Thoracic aorta endothelial cell (primary cell): ENCODE measurements at places on chromosomes 1 and 21. TPM values are rescaled to one million over a fixed set of nuclear protein-coding genes. Genes with fewer than 3 reads are reported as not detected.

The RER1 gene
- 120 and 144 TPM in 2 replicates for total RNA-seq

The GSTM5 gene
- 0.40 TPM in 1 of 2 replicates, not detected in the other for total RNA-seq

The FCGR3B gene
- total RNA-seq: not detected in 2 replicates

The UBQLN4 gene
- 28.6 and 32.5 TPM in 2 replicates for total RNA-seq

The LCE2C gene
- total RNA-seq: not detected in 2 replicates

The TSPEAR gene
- total RNA-seq: not detected in 2 replicates

The CFHR5 gene
- total RNA-seq: not detected in 2 replicates

The BMP8A gene
- total RNA-seq: 0.14 TPM in 1 of 2 replicates, not detected in the other

The LAPTM5 gene
- 36.0 and 36.3 TPM in 2 replicates for total RNA-seq

The CCDC181 gene
- 1.1 and 2.1 TPM in 2 replicates for total RNA-seq

The SLC5A3 gene
- total RNA-seq: 16.9 and 21.8 TPM in 2 replicates

The LRRC3 gene
- 2.4 and 3.0 TPM in 2 replicates for total RNA-seq

The LMOD1 gene
- total RNA-seq: not detected in 2 replicates

The CCDC17 gene
- 1.7 TPM in 2 replicates for total RNA-seq

The SPRR2A gene
- not detected in 2 replicates for total RNA-seq

The ADAM30 gene
- total RNA-seq: not detected in 2 replicates

The NTNG1 gene
- 0.13 and 1.0 TPM in 2 replicates for total RNA-seq

The ID3 gene
- total RNA-seq: 191 and 227 TPM in 2 replicates

The OR2T29 gene
- not detected in 2 replicates for total RNA-seq

The LCE1A gene
- total RNA-seq: not detected in 2 replicates

The RAP1GAP gene
- total RNA-seq: under 0.01 and 0.07 TPM in 2 replicates

The SLC44A5 gene
- total RNA-seq: 12.5 and 14.6 TPM in 2 replicates

The LCE1D gene
- total RNA-seq: not detected in 2 replicates

The C1QTNF12 gene
- 1.1 TPM in 1 of 2 replicates, not detected in the other for total RNA-seq

The CNST gene
- 18.8 and 19.0 TPM in 2 replicates for total RNA-seq

The MROH9 gene
- total RNA-seq: not detected in 2 replicates

The ADAMTS5 gene
- under 0.01 and 0.07 TPM in 2 replicates for total RNA-seq

The TNFSF18 gene
- total RNA-seq: 70.5 and 71.2 TPM in 2 replicates

The CAMK1G gene
- total RNA-seq: not detected in 2 replicates

The SCP2 gene
- 149 and 165 TPM in 2 replicates for total RNA-seq

The DIO1 gene
- not detected in 2 replicates for total RNA-seq

The AMY2A gene
- total RNA-seq: not detected in 2 replicates

The CRABP2 gene
- total RNA-seq: 0.72 and 1.2 TPM in 2 replicates
